ENCODE measurements at places on chromosomes 13 and 19.

DNA sequence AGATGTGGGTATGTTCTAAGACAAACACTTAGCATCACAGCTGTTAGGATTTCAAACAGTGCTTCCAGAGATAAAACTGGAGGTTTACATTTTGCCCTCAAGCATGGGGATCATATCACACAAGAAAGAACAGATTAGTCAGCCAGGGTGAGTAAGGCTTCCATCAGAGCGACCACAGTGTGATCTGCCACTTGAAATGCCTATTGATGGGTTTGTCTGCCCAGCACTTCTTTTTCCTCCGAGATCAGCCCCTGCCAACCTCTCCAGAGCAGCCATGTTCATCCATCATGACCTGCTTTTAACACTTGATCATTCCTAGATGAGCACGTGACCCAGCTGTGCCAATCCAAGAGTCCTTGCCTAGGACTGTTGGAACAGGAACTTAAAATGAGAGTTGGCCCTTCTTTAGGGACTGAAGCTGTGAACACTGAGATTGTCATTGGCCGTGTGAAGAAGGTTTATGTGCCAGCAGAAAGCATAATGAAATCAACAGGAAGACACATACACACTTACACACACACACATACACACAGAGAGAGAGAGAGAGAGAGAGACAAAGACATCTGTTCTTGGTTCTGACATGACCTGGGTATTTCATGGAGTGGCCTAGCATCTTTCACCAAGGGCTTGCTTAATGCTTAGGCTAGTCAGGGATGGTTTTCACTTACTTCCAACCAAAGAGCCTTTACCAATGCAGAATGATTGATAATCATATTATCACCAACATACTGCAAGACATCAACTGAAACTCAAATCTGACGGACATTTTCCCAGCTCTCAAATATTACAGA lies 5.2 kb upstream of the CEBPG start:
- peak; percentile 12 for DNase-seq

GRCh38 chr13:60511637-60512036 lies 114.6 kb downstream of the TDRD3 start:
- no peak for DNase-seq

GRCh38 chr13:27621116-27621365 lies 651 bp upstream of the POLR1D start:
- peak; percentile 76 for DNase-seq

GRCh38 chr19:54792814-54793213 lies 10.6 kb upstream of the KIR2DL4 start:
- DNase-seq, result no peak

DNA sequence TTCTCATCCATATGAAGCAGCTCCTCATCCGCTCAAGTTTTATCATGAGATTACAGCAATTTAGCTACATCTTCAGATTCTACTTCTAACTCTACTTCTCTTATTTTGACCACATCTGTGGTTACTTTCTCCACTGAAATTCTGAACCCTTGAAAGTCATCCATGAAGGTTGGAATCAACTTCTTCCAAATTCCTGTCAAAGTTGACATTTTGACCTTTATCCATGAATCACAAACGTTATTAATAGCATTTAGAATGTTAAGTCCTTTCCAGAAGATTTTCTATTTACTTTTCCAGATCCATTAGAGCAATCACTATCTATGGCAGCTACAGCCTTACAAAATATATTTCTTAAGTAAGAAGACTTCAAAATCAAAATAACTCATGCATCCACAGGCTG lies 421.7 kb upstream of the GPC6 start:
- no peak for DNase-seq

- DNase-seq, result no peak
Measured at GRCh38 chr13:30192320-30193093, 114.8 kb downstream of the KATNAL1 start.

GRCh38 chr19:13441810-13442512 lies 64.3 kb downstream of the CACNA1A start:
- peak; percentile 8 for DNase-seq

- peak; percentile 45 for DNase-seq
Measured at GRCh38 chr19:18109733-18110608, 12.4 kb downstream of the MAST3 start.

GRCh38 chr19:14476673-14477401 lies 1.7 kb upstream of the PTGER1 start:
- DNase-seq, result peak; percentile 68

- DNase-seq, result no peak
Measured at GRCh38 chr19:33207040-33207620, 13.0 kb downstream of the LRP3 start.

- DNase-seq, result peak; percentile 17
Measured at GRCh38 chr19:10603084-10603872, 16.2 kb upstream of the AP1M2 start.

DNA sequence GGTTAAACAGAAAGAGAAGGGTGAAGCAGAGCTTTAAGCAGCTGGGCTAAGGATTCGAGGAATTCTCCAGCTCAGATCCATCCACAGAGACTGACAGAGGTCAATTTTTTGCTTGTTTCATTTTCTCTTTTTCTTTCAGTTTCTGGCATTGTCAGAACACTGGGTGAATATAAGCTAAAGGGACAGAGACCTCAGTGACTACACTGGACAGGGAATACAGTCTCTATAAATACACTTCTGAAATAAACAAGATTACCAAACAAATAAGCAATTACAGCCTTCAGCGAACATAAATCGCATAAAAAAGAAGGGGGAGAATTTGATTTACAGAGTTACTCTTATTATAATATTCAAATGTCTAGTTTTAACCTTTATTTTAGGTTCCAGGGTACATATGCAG lies 3.7 kb upstream of the ZNF441 start:
- DNase-seq, result no peak

DNA sequence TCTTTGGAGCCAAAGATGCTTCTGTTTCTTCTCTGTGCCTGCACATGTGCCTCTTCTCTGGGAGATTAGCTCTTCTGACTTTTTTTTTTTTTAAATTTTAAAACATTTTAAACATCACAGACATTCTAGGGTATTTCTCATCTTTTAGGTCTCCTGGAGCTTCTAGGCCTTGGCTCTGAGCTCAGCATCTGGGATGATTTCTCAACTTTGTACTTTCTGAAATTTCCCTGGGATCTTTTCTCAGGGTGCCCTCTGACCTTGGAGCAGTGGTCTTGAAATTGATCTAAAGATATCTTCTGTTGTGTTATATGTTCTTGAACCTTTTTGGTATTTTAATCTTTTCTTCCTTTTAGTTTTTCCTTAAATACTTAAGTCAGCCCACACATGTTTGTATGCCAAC lies 6.2 kb downstream of the WASF3 start:
- peak; percentile 36 for DNase-seq

DNA sequence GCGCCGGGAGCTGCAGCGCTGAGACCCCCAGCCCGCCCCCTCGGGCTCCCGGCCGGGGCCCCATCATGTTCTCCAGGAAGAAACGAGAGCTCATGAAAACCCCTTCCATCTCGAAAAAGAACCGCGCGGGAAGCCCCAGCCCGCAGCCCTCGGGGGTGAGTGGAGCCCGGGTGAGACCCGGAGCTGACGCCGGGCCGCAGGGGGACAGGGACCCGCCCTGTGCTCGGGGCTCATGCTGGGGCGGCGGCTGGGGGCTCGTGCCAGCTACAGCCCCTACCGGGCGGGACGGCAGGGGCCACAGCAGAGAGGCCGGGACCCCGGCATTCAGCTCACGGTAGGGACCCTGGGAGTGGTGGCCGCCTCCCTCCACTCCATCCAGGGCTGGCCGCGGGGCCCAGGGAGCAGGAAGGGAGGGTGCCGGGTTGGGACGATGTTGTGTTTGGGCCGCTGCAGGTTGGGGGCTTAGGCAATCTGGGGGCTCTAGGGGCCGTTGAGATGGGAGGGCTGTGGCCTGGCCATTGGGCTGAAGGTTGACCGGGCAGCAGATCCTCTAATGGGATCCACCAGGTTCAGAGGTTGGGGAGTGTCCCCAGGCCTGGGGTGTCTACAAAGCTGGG lies 482 bp downstream of the ARHGAP45 start:
- no peak for DNase-seq

DNA sequence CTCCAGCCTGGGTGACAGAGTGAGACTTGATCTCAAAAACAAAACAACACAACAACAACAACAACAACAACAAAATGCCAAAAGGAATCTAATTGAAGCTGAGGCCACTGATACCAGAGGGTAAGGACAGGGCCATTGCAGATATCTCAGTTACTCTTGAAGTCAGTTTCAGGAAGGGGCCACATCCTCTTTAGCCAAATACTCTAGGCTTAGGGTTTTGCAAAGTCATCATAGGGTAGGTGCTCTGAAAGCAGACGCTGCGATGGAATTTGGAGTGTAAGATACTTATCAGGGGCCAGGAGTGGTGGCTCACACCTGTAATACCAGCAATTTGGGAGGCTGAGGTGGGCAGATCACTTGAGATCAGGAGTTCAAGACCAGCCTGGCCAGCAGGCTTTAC lies 46.6 kb upstream of the UBAC2 start:
- DNase-seq, result no peak

GRCh38 chr19:12574036-12574435 lies 22.8 kb upstream of the ZNF564 start:
- DNase-seq, result no peak

GRCh38 chr19:39878398-39878797 lies 32.2 kb upstream of the FBL start:
- DNase-seq, result no peak

DNA sequence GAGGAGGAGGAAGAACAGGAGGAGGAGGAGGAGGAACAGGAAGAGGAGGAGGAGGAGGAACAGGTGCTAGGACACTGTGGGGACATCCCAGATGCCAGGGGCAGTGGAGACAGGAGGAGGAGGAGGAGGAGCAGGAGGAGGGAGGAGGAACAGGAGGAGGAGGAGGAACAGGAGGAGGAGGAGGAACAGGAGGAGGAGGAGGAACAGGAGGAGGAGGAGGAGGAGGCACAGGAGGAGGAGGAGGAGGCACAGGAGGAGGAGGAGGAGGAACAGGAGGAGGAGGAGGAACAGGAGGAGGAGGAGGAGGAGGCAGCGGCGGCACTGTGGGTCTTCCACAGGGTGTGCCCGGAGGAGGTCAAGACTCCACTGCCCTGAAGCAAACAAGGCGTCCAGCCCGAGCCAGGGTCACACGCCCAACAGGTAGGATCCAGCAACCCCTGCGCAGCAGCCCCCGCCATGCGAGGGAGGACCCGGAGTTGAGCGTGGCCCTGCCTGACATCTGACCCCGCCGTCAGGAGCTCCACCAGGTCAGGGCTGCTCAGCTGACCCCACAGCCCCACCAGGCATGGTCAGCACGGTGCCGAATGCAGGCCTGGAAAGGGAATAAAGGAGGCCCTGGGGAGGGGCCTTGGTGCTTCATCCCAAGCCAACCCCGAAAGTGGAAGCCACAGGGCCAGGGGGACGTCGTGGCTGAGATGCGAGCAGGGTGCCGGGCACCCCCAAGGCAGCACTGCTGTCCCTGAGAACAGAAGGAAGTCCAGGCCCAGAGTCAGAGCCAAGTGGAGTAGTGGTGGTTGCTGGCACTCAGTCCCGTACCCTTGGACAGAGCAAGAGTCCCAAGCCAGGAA lies 9.2 kb downstream of the SBNO2 start:
- no peak for DNase-seq

DNA sequence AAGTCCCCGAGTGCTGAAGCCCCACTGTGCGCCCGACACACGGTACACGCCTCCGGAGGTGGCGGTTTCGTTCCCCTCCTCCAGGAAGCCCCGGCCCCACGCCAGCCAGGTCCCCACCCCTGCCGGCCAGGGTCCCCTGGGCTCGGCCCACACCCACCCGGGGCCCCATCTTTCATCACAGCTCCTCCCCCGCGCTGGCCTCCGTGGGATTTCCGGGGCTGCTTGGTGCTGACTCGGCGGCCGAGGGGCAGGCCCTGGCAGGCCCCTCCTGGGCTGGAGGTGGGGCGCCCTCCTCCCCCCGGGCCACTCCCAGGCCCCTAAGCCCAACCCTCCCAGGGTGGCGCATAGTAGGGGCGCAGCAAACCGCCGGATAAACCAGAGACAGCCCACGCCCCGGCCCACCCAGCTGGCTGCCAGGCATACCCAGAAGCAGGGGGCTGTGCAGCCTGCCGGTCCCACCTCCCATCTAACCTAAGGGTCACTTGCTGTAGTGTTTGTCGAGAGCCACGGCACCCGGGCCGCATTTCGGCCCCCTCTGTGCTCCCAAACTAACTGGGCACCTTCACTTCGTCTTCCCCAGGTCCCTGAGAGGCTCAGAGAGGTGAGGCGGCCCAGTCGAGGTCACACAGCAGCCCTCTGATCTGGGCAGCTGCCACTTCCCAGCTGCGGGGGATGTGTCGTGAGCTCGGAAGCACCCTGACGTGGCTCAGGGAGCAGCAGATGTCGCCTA lies 6.6 kb downstream of the ZBTB7A start:
- DNase-seq, result no peak

- peak; percentile 84 for DNase-seq
Measured at GRCh38 chr13:97892717-97893116, 60.8 kb upstream of the IPO5 start.

- no peak for DNase-seq
Measured at GRCh38 chr13:91586609-91587008, 188.2 kb downstream of the GPC5 start.

- DNase-seq, result no peak
Measured at GRCh38 chr13:28890712-28891111, 70.6 kb downstream of the MTUS2 start.

- DNase-seq, result no peak
Measured at GRCh38 chr19:3803986-3804385, 17.8 kb upstream of the MATK start.

GRCh38 chr19:6632002-6632621 lies 37.8 kb downstream of the TNFSF14 start:
- DNase-seq, result peak; percentile 57

- DNase-seq, result no peak
Measured at GRCh38 chr19:31575846-31576335, 226.7 kb upstream of the TSHZ3 start.

GRCh38 chr19:14090509-14091080 lies at the start of gene SAMD1:
SAMD1 (minus strand) TSS chr19:14090751.
- peak; percentile 91 for DNase-seq

GRCh38 chr13:45718063-45718462 lies 15.9 kb downstream of the CBY2 start:
- DNase-seq, result no peak

Measured in mesenchymal stem cell (in vitro differentiated cells and primary cell).